ENCODE measurements at places on chromosomes 1 and 21. TPM values are rescaled to one million over a fixed set of nuclear protein-coding genes. Genes with fewer than 3 reads are reported as not detected.

The CR1L gene
- not detected for total RNA-seq

The LEFTY2 gene
- total RNA-seq: 0.51 TPM

The CENPF gene
- 62.1 TPM for total RNA-seq

The POU3F1 gene
- 0.43 TPM for total RNA-seq

The FAM167B gene
- 3.8 TPM for total RNA-seq

The PIGR gene
- not detected for total RNA-seq

The RSPH1 gene
- total RNA-seq: 7.1 TPM

The KRTAP20-4 gene
- not detected for total RNA-seq

The TACSTD2 gene
- total RNA-seq: 22.8 TPM

The GABPB2 gene
- total RNA-seq: 12.4 TPM

The TAS1R3 gene
- 1.2 TPM for total RNA-seq

The TPTE gene
- total RNA-seq: not detected

The PLA2G2D gene
- not detected for total RNA-seq

The KAZN gene
- 12.9 TPM for total RNA-seq

The KCNJ9 gene
- total RNA-seq: not detected

The COL9A2 gene
- 53.8 TPM for total RNA-seq

The ILDR2 gene
- total RNA-seq: 1.7 TPM

The CATSPERE gene
- total RNA-seq: 2.0 TPM

The C1orf167 gene
- total RNA-seq: 0.67 TPM

The DMRTA2 gene
- 0.20 TPM for total RNA-seq

The SHISA4 gene
- total RNA-seq: 6.6 TPM

The GPR25 gene
- total RNA-seq: not detected

The MORC3 gene
- total RNA-seq: 33.7 TPM

The S1PR1 gene
- 1.1 TPM for total RNA-seq

The USP33 gene
- 89.1 TPM for total RNA-seq

The CHD5 gene
- total RNA-seq: 0.77 TPM

The ZC3H12A gene
- total RNA-seq: 3.0 TPM

The UBL4B gene
- total RNA-seq: not detected

The HAPLN2 gene
- 0.93 TPM for total RNA-seq

The ANGPTL3 gene
- not detected for total RNA-seq

The APCS gene
- not detected for total RNA-seq
